Psoas muscle (tissue), 8 donors: ENCODE measurements at places on chromosomes 4 and X. TPM values are rescaled to one million over a fixed set of nuclear protein-coding genes. Genes with fewer than 3 reads are reported as not detected.

The DOK7 gene
- 3.4 TPM for total RNA-seq

The FGFBP2 gene
- 0.57 TPM for total RNA-seq

The GIMD1 gene
- not detected for total RNA-seq

The GAGE12E gene
- not detected for total RNA-seq

The PABPC4L gene
- 0.75 TPM for total RNA-seq

The TMEM165 gene
- total RNA-seq, result 42.4 TPM

The PNCK gene
- total RNA-seq, result 0.92 TPM

The NDST4 gene
- total RNA-seq, result not detected

The NAT8L gene
- 4.6 TPM for total RNA-seq

The PASD1 gene
- total RNA-seq, result not detected

GRCh38 chrX:18883234-18883960 lies 100.5 kb downstream of the PHKA2 start:
- no peak for DNase-seq

- no peak for DNase-seq
Observed at GRCh38 chr4:113276464-113277170, 227.2 kb downstream of the ANK2 start.

DNA sequence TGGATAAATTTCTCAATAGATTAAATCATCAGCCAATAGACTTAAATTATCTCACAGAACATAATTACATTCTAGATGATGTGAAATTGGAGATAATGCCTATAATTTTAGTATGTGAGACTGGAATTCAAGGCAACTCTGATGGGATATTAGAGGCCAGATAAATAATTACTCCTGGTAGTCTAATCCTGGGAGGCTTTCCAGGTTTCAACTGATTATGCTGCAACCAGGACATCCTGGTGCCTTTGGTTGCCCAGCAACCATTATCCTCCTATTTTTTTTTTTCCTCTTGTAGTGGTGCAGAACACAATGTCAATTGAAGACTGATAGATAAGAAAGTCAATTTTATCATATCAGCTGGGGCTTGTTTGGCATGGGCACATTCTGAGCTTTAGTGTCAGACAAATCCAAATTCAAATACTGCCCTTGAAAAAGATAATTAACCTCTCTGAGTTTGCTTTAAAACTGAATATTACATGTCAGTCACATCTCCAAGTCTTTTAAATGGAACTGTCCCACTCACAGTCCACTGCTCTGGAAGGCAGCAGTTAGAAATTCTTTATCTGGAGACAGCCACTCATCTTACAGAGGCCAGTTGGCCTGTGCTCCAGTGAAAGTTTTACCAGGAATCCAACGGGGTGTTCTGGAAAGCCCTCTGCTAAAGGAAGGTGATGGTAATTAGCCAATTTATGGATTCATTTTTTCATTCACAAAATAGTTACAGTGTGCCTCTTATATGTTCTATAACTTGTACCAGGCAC lies 95.3 kb upstream of the GUCY1A1 start:
- DNase-seq, result no peak

- no peak for DNase-seq
Observed at GRCh38 chr4:170476351-170476750, 386.6 kb upstream of the AADAT start.

DNA sequence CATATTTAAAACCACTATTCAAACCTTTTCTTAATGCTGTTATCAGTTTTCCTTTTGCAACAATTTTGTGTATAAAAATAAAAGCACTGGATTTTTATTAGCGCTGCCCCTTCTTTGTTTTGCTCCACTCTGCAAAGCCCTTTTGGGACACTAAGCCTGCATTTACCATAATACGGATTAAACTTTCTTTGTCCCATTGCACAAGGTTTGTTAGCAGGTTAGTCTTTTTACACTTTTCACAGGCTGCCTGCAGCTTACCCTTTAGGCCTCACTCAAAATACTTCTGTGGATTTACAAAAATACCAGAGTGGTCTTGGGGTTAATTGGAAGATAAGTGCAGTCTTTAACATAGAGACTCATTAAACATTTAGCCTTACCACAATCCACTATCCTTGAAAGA lies 35.7 kb upstream of the MAB21L2 start:
- no peak for DNase-seq

- no peak for DNase-seq
Observed at GRCh38 chr4:99755223-99755944, 61.2 kb upstream of the DAPP1 start.

GRCh38 chr4:119692001-119692400 lies 63.4 kb upstream of the PDE5A start:
- no peak for DNase-seq

DNA sequence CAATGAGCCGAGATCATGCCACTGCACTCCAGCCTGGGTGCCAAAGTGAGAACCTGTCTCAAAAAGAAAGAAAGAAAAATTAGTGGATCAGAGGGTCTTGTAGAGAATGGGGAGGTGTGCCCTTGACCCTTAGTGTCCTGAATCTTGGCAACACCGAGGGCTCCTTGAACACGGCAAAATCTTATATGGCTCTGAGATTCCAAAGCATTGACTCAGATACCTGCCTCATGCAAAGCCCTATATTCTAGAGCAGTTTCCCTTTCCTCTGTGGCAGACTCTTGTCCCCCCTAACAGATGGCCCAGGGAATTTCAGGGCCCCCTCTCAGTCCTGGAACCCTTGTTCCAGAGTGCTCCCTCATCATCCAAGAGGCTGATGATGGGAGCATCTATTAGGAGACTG lies 6.8 kb downstream of the CLDN2 start:
- no peak for DNase-seq

GRCh38 chr4:39996811-39997210 lies 19.1 kb upstream of the PDS5A start:
- DNase-seq, result no peak

DNA sequence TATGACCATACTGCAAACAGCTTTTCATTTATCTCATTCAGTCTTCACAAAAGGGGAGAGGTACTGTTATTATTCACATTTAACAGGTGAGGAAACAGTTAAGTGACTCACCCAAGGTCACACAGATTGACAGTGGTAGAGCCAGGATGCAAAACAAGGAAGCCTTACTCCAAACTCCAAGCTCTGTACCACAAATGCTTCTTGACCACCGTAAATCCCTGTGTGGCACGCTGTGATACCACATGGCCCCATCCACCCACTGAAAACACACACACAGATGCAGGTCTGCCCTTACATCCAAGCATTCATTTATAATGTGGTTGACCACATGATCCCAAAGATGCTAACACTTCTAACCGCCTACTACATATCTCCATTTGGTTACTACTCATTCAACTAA lies 129.5 kb downstream of the TSPAN5 start:
- no peak for DNase-seq

GRCh38 chr4:84681486-84682274 lies 98.8 kb downstream of the CDS1 start:
- DNase-seq, result no peak

DNA sequence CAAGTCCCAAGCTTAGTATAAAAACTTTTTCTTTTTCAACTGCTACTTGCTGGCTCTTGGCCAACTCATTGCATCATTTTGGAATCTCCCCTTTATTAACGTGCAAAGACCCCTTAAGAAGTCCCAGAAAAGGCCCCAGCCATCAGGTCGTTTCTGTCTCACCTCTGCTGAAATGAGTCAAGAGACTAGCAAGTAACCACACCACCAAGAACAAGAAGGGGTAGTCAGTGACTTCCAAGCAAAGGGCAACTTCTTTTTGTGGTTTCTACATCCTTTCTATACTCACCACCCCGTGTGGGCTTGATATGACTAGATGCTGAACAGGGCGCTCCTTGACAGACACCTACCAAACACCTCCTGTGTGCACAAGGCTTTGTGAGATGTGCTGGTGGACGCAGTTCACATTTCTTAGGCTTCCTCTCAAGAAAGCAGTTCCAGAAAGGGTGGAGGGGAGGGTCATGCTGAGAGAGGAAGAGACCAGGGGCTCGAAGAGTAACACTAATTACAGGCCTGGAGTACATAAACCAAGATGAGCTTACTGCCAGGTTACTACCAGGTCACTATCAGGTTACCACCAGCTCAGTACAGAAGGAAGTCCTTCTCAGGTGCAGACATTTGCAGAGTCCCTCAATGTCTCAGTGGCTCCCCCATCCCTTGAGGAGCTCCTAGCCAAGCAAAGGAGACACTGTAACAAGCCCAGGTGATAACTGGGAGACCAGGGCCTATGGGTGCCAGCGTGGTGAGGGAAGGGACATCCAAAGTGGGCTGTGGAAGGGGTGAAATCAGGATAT lies 19.3 kb downstream of the JAKMIP1 start:
- DNase-seq, result no peak

GRCh38 chr4:80295826-80296225 lies 29.4 kb downstream of the FGF5 start:
- no peak for DNase-seq

DNA sequence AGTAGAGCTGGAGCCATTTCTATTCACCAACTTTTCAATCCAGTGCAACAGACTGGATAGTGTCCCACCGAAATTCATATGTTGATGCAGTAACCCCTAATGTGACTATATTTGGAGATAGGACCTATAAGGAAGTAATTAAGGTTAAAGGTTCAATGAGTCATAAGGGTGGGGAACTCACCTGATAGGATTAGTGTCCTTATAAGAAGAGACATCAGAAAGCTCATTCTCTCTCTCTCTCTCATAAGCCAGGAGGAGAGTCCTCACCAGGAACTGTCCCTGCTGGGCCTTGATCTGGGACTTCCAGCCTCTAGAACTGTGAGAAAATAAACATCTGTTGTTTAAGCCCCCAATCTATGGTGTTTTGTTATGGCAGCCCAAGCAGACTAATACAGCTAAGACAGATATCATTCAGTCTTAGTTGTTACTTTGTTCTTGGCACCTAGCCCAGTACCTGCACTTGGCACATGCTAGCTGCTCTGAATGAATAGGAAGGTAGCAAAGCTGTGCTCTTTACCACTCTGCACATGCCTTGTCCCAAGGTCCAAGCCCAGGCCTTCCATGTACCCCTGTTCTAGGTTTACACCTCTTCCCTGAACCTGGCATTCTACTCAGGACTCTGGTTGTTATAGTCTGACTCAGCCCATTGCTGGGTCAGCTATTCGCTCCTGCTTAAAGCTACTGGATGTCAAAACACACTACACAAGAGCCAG lies 19.2 kb upstream of the BRS3 start:
- DNase-seq, result no peak

DNA sequence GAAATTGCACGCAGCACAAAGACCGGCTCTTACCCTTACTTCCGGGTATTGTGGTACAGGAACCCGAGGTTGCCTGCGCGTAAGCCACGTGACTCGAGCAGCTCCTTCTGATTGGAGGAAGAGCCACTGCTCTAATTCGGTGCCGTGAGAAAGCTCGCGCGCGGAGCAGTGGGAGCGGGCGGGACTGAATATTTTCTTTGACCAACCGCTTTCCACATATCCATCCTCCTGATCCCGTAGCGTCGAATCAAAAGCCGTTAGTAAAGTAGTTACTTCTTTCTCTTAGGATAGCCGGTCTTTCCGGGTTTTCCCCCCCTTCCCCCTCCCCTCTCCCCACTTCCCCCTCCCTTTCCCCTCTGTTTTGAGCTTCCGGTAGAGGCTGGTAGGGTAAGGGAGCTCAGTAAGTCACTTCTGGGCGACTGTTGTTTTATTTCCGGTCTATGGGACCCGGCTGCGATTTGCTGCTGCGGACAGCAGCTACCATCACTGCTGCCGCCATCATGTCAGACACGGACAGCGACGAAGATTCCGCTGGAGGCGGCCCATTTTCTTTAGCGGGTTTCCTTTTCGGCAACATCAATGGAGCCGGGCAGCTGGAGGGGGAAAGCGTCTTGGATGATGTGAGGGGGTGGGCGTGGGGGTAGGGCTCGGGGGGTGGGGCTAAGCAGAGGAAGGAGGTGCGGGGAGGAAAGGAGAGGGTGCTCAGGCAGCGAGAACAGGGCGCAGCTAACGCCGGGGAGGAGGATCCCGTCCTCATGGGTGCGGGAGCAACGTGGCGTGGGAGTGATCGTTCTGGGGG lies at the start of gene TAF1:
TAF1 (plus strand) TSS at position 483 of the 799 bp plus-strand sequence; CDS start at position 501, 18 bp downstream.
- peak; percentile 96 for DNase-seq

GRCh38 chr4:14772388-14772787 lies 229.9 kb upstream of the CPEB2 start:
- no peak for DNase-seq

- no peak for DNase-seq
Observed at GRCh38 chrX:136780763-136781162, at the start of gene ARHGEF6. Gene ARHGEF6 (minus strand): TSS chrX:136780932. CDS start chrX:136780882, 50 bp downstream.

GRCh38 chr4:7340553-7341433 lies 93.9 kb downstream of the PSAPL1 start:
- peak; percentile 26 for DNase-seq

GRCh38 chrX:28649541-28649940 lies 62.3 kb downstream of the IL1RAPL1 start:
- no peak for DNase-seq

- DNase-seq, result no peak
Observed at GRCh38 chr4:82799006-82799881, 648 bp upstream of the SCD5 start.

DNA sequence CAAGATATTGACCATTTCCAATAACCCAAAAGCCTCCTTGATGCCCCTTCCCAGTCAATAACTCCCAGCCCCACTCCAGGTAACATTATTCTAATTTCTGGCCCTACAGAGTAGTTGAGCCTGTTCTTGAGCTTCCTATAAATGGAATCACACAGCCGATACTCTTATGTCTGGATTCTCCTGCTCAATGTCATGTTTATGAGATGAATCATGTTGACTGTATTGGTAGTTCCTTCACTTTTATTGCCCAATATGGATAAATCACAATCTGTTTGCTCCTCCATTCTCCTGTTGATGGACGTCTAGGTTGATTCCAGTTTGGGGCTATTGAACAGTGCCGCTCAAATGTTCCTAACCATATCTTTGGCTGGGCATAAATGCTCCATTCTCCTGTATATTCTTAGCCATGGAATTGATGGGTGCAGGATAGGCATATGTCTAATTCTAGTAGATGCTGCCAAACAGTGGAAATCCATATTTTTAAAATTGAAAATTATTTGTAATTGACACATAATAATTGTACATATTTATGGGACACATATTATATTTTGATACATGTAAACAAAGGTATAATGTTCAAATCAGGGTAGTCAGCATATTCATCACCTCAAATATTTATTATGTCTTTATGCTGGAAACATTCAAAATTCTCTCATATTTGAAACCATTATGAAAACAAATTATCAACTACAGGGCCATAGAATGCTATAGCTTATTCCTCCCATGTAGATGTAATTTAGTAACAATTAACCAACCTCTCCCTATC lies 40.5 kb upstream of the SLC2A9 start:
- DNase-seq, result no peak

DNA sequence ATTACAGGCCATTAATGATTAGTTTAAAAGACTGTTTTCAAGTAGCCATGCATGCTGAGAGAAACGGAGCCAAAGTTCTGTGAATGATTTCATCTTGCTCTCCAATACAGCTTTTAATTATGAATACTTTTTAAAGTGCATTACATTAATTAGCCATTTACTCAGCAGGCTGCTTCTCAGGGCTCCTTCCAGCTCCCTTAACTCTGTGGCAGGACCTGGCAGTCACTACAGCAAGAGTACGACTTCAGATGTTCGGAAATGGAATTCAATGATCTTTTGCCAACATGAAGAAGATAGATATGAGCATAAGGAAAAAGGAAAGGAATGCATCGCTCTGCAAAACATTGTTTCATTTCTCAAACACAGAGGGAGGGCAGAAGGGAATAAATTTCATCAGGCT lies 987.2 kb downstream of the PDHA2 start:
- no peak for DNase-seq

GRCh38 chr4:3111461-3111860 lies 37.0 kb downstream of the HTT start:
- no peak for DNase-seq
